ENCODE measurements at places on chromosomes 7 and 10.

DNA sequence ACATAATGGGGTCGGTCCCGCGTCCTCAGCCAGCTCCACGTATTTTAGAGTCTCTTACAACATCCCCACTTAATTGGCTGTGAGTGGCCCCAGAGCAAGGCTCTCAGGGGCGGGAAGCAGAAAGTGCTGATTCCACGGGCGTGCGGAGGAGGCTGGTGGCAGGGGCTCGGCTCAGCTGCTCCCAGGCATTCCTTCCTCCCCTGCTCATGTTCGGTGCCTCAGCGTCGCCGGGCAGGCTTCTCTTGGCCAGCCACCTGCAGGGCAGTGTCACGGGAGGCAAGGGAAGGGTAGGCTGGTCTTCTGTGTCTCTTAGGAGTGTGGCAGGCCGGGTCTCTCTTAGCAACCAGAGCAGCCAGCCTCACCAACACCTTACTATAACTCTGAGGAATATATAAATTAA, 33.8 kb downstream of the IL15RA start:
- DNase-seq = no peak

GRCh38 chr7:32587411-32587948, 92.2 kb downstream of the AVL9 start:
- no peak for DNase-seq

GRCh38 chr7:38828026-38828425, 81.0 kb downstream of the VPS41 start:
- no peak for DNase-seq

DNA sequence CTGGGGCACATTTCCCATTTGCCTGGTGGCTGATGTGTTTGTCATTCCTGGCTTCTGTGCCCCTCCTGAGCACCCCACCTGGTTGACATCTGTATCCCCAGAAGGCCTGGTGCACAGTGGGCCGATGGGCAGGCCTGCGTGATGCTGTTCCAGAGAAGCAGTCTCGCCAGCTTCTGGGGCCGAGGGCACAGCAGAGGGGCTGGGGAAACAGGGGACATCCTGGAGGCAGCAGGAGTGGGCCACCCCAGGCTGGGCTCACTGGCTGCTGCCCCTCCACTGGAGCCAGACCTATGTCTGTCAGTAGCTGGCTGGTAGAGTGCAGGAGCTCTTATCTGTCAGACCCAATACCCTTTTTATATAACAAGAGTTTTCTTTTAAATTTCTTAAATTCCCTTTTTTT, 896 bp upstream of the MYL7 start:
- no peak for DNase-seq

DNA sequence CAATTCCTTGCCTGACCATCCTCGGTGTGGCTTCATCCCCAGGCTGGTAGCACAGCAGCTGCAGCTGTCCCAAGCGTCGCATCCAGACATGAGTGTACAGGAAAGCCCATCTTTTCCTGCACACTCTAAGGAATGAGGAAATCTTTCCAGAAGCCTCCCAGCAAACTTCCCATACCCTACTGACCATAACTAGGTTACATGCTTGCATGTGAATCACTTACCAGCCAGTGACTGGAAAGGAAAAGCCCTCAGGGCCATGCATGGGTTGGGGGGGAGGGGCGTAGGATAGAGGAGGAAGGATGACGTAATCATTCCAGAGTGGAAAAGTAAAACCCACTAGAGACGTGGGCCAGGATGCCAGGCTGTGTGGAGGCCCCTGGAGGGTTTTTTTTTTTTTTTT, 18.9 kb upstream of the ZNF212 start:
- no peak for DNase-seq

- DNase-seq = no peak
Measured at GRCh38 chr7:135321556-135321955, 87.9 kb downstream of the STRA8 start.

GRCh38 chr7:68009716-68010115, 1013.1 kb downstream of the TYW1 start:
- no peak for DNase-seq

GRCh38 chr10:32266566-32266965, 80.4 kb downstream of the EPC1 start:
- DNase-seq = no peak

- no peak for DNase-seq
Measured at GRCh38 chr10:70820976-70821750, 5.4 kb downstream of the SGPL1 start.

DNA sequence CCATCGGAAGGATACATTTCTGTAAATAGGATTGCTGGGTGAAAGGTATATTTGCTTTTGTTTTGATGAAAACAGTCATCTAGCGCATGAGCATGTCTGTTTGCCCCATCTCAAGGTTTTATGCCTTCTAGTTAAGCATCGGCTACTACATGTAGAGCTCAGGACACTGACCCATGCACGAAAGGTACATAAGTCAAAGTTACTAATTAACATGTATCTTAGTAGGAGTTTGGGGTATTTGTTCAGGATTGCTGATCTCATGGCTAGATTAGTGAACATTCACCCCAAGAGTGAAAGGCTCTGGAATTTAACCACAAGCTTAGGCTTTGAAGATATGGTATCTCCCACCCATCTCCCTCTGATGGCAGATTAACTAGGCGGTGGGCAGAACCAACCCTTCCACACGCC, 91.5 kb downstream of the RBM20 start:
- DNase-seq = no peak

DNA sequence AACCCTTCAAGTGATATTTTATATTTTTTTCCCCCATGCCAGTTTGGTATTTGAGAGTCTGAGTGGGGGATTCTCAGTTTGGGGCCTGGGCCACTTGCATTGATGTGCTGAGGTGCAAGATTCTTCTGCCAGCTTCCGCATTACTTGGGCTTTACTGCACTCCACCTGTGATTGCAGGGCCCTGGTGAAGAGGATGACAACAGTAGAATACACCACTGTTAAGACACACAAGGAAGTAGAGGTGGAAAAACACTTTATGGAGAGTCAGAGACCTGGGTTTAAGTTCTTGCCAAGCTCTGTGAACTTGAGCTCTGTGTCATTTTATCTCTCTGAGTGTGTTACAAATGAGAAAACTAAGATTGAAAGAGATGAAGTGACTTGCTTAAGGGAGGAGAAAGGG, 209.4 kb downstream of the LRMDA start:
- DNase-seq = no peak

DNA sequence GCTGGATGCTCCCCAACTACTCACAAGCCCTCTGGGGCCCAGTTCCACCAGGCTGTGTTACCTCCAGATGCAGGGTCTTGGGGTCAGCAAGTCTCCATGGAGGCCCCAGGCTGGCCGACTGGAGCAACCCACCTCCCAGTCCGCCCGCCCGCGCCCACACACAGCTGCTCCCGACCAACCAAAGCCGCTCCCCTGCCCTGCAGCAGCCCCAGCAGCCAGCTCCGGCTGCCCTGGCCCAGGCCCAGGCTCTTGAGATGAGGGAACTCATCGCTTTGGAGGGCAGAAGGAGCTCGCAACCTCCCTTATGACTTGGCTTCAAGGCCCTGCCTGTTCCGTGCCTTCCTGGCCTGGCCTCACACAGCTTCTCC, 47.2 kb downstream of the LRRC20 start:
- no peak for DNase-seq

- no peak for DNase-seq
Measured at GRCh38 chr7:144386741-144387140, 16.8 kb downstream of the NOBOX start.

DNA sequence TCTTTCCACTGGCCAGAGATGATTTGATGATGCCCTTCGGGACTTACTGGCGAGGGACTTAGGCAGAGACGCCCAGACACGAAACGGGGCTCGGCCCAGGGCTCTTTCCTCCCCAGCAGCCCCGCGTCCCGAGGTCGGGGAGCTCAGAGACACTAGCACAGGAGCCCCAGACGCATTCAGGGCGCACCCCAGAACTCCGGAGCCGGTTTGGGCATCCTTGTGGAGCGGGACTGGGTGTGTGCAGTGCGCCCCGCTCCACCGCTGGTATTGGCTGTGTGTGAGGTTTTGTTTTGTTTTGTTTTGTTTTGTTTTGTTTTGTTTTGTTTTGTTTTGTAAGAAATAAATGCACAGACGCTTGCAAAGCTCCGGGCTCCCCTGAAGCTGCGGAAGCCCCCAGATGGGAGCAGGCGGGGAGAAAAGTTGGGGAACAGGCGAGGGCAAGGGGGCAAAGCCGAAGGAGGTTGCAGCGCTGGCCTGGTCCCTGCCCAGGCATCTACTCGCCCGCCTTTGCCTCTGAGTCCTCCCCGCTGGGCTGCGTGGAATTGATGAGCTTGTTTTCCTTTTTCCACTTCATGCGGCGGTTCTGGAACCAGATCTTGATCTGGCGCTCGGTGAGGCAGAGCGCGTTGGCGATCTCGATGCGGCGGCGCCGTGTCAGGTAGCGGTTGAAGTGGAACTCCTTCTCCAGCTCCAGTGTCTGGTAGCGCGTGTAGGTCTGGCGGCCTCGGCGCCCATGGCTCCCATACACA, 1.9 kb upstream of the HOXA5 start:
- DNase-seq = no peak

GRCh38 chr7:25725451-25725850, 426.5 kb upstream of the NFE2L3 start:
- DNase-seq = no peak

- DNase-seq = no peak
Measured at GRCh38 chr7:133830081-133830480, 297.1 kb upstream of the LRGUK start.

GRCh38 chr7:68866200-68866570, 732.1 kb upstream of the AUTS2 start:
- no peak for DNase-seq

DNA sequence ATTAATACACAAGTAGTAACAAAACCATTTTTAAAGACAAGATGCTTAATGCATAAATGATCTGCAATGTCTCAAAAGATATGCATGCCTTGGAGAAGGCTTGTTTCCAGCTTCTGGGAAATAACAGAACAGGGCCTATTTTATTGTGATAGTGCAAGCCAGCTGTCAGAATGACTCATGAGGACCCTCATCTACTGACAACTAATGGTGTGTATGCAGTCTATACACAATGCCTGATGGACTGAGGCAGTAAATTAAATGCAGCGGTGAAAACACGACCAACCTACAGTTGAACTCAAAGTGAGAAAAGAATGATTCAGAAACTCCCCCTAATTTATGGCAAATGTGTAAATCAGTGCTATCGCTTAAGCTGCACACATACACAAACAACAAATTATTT, 46.3 kb downstream of the VPS41 start:
- DNase-seq = no peak

DNA sequence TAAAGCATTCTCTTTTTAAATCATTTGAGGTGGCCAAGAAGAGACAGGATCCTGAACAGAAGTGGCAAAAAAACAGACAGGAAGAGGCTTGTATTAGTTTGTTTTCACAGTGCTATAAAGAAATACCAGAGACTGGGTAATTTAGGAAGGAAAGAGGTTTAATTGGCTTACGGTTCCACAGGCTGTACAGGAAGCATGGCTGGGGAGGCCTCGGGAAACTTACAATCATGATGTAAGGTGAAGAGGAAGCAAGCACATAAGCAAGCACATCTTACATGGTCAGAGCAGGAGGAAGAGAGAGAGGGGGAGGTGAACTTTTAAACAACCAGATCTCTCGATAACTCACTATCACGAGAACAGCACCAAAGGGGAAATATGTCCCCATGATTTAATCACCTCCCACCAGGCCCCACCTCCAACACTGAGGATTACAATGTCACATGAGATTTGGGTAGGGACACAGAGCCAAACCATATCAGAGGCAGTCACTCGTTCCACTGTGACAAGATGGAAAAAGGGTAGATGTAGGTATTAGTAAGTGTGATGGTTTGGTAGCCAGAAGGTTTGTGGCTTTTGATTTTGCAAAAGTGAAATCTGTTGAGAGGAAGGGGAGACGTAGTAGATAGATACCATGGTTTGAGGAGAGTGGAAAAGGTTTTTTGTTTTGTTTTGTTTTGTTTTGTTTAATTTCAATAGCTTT, 5.1 kb downstream of the MSRB2 start:
- no peak for DNase-seq

DNA sequence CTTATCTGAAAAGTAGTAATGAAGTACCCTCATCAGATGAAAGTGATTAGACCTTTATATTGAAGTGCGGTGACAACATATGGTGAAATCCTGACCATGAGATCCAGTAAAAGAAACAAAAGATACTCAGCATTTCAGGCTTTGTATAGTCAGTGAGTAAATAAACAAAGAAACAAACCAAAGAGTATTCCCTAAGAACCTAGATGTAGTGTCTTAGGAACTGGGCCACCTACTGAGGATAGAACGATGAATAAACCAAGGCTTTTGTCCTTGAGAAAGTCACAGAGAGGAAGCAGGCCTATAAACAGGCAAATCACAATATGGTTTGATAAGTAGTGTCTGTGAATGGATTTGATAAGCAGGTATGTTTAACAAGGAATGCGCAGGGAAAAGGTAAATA, 46.2 kb downstream of the ZNF277 start:
- DNase-seq = no peak

DNA sequence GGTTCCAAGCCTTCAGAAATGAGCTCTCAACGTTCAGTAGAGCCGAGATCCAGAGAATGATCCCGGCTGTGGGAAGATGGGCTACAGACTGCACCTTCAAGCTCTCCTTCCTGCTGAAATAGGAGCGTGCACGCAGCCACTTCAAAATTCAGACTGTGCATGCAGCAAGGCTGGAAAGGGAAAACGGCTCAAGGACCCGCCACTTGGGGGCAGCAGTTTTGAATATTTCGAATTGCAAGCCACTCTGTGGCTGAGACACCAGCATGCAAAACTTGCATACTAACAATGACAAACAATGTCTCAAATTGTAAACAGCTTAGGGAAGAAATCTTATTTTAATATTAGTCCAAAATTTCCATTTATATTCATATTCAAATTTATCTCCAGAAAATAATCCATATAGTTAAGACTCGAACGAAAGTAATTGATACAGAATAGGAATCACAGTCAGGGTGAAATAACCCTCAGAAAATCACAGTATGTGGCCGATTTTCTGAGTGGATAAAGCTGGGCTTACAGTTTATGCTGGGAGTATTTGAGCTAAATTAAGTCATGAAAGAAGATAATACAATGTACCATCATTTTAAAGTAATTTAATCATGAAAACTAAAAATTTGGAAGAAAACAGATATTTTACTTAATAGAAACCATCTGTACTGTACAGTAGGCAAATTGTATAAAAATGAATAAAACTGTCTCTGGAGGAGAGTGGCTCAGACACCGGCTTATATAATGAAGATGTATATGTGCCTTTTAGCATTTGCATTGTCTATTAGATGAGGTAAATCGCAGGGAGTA, 137.9 kb upstream of the MKI67 start:
- peak; percentile 28 for DNase-seq

DNA sequence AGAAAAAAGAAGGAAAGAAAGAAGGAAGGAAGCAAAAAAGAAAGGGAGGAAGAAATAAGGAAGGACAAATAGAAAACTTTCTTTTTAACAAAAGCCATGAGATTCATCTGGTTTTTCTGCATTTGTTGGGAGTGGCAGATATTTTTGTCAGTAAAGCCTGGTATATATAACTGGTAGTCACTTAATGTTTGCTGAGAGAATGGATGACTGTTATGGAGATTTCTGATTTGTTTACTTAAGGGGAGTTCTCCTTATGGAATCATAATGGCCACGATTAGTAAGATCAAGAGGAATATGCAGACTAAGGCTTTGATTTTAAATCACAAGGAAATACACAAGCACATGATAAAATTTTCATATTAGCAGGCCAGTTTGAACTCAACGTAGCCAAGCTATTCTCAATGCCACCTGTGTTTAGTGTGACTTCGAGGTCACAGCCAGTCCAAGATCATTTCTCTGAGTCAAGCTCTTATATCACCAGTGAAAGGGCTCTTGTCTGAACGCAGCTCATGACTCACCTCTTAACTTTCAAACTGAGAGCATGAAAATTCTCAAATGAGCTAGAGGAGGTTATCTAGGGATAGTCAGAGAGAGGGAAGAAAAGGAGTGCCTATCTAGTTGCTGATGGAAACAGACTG, 445.1 kb upstream of the ZMIZ1 start:
- DNase-seq = no peak

- no peak for DNase-seq
Measured at GRCh38 chr7:64618785-64619456, 47.0 kb upstream of the ZNF107 start.
